ENCODE measurements at places on chromosomes 11 and 22. TPM values are rescaled to one million over a fixed set of nuclear protein-coding genes. Genes with fewer than 3 reads are reported as not detected.

DNA sequence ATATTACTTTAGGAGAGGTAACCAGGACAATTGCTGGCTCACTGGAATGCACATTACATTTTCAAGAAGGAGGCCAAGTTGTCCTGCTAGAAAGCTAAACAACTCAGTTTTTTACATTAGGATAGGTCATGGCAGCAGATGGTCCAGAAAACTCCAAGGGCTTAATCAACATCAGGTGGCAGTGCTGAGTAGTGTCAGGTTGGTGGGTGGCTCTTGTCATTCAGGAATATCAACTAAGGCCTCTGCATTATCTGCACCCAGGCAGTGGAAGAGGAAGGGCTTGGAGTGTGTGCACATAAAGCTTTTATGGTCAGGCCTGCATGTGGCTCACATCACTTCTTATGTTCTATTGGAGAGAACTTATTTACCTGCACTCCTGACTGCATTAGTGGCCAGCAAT lies 32.2 kb upstream of the OR4B1 start:
- H3K36me3 ChIP-seq: no peaks in the 10 kb centered on the region
- no peak overlapping the region for H3K4me3 ChIP-seq
- H3K4me1 ChIP-seq: no peaks in the 10 kb centered on the region

DNA sequence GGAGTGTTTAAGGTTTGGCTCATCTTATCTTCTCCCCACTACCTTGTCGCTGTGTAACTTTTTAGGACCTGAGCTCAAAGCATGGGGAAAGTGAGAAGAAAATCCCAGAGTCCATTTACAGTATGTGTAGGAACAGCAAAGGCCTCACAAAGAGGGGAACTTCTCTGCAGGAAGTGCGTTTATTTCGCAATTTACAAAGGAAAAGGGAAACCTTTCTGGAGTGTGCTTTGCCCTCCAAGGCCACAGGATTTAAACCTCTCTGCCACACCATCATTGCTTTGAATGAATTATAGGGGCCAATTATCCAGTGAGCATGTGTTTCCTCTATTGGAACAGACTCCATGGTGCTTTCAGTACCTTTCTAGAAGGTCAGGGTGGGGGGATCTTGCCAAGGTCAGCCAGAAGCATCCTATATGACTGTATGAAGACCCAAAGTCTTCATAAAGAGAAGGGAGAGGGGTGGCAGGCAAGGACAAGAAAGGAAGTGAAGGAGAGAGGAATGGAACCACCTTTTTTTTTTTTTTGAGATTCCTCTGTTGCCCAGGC lies 68.1 kb upstream of the LMO2 start:
- H3K4me1 ChIP-seq: no peaks in the 10 kb centered on the region
- DNase-seq: no peak
- no peaks in the 10 kb centered on the region for H3K36me3 ChIP-seq
- no peak overlapping the region for H3K4me3 ChIP-seq

DNA sequence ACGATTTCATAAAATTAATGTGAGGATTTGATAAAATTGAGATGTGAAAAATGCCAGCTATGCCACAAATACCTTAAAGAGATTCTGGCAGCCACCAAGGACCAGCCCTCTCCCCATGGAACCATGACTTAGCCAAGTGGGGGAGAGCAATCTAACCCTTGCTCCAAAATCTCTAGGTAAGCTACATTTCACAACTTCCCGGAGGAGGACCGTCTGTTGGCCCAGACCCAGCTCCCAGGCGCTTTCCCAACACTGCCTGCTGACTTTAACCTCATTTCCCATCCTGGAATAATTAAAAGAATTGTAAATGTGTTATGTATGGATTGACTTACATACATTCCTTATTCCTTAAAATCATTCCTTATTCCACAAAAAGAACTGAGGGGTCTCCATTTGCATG lies 47.5 kb upstream of the TENM4 start:
- no peak overlapping the region for H3K4me3 ChIP-seq
- peaks cover 15% of the 10 kb centered on the region for H3K27me3 ChIP-seq
- no peaks in the 10 kb centered on the region for H3K36me3 ChIP-seq
- H3K4me1 ChIP-seq: peaks cover 14% of the 10 kb centered on the region

Gene MOGAT2
- total RNA-seq: not detected
